Stimulated activated CD8-positive, alpha-beta memory T cell treated with anti-CD3 and anti-CD28 coated beads, Interleukin-4, amount 100 ng/mL, for 1 hour (primary cell): ENCODE measurements at places on chromosomes 6 and 20.

DNA sequence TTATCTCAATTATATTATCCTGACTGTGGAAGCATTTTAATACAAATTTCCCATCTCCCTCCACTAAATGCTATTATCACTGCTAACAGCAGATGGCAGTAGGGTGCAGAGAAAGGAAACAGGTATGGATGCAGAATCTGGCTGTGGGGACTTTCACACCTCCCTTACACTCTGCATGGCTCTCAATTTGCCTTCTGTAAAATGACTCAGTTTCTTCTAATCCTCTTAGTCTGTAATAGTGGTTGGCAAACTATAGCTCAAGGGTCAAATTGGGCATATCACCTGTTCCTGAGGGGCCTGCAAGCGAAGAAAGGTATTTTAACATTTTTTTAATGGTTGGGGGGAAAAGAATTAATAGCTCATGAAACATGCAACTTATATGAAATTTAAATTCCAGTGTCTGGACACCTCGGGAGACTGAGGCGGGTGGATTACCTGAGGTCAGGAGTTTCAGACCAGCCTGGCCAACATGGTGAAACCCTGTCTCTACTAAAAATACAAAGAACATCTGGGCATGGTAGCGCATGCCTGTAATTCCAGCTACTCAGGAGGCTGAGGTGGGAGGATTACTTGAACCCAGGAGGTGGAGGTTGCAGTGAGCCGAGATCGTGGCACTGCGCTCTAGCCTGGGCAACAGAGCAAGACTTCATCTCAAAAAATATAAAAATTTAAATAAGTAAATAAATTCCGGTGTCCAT lies 83.5 kb downstream of the ZMYND8 start:
- DNase-seq = peak; percentile 7

DNA sequence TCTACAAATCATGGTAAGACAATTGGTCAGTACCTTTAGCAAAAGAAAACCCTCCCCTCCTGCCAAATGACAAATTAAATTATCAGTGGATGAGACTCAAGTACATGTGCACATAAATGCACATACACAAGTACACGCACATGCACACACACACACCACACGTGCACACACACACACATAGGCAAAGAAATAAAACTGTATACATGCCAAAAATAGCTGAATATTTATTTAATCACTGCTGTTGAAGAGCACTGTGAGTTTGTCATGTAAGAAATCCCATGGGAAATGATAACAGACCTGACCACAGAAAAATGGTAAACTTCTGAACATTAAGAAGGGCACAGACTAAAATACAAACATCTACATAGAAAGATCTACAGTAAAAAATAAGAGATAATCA lies 46.6 kb upstream of the TNFAIP3 start:
- no peak for DNase-seq

DNA sequence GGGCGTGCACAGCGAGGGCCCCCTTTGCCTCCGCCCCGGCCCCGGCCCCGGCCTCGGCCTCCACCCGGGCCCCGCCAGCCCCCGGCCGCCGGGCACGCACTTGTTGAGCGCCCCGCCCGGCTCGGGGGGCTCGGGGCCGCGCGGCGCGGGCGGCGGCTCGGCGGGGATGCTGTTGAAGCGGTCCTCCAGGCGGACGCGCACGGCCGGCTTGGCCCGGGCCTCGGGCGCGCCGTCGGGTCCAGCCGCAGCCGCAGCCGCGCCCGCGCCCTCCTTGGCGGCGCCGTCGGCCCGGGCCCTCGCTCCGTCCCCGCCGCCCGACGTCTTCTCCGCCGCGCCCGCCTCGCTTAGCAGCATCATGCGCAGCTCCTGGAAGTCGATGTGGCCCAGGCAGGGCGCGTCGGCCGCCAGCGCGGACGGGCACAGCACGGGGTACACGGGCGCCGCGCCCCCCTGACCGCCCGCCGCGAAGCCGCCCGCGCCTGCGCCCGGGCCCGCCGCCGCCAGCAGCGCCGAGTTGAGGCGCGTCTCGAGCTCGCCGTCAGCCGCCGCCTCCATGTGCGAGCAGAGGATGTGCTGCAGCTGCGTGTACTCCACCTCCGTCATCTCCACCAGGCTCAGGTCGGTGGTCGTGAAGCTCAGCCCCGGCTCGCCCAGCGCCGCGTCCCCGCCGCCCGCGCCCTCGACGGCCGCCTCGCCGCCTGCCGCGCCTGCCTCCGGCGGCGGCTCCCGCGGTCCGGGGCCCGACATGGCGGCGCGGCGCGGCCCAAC lies 514 bp downstream of the TCFL5 start:
- no peak for DNase-seq

DNA sequence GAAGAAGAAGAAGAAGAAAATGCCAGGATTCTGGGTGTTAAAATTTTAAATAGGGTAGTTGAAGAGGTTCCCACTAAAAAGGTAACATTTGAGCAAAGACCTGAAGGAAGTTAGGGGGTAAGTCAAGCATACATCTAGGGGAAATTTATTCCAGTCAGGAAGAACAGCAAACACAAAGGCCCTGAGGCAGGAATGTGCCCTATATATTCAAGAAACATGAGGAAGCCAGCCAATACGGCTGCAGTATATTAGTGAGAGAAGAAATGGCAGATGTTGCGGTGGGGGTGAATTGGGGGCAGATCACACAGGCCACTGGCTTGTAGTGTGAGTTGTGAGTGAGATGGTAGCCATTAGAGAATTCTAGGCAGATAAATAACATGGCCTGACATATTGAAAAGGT lies 6.0 kb downstream of the ZNF76 start:
- no peak for DNase-seq

DNA sequence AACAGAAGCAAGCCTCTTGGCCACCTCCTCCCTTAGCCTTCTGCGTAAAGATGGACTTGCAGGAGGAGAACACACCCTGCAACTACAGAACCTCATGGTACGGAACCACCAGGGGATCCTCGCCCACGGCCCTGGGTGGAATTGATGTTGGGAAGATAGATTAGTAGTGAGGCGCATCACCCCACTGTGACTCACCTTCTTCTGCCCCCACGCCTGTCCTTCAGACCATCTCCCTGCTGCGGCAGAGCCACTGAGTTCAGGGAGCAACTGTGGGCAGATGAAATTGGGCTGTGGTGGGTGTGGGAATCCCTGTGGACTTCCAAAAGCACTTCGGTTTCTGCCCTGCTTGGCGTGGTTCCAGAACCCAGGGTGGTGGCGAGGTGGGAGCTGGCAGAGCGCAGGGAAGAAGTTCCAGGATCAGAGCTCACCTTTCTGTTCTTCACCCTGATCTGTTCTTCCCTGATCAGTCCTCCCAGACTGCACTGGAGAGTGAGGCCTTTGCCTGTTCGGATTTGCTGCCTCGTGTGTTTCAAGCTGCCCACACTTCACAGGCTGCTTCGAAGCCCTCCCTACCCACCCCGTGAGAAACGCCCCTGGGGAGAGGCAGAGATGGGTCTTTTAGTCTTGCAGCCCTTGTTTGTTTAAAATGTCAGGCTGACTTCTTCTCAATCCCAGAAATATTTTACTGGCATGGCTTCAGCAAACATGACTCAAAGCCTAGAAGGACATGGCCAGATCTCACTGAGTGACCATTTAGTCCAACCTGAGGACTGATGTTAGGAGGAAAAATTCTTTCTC lies 92.8 kb upstream of the MLN start:
- DNase-seq = no peak

- DNase-seq = no peak
Observed at GRCh38 chr20:45456632-45457031, 12.9 kb upstream of the WFDC2 start.

DNA sequence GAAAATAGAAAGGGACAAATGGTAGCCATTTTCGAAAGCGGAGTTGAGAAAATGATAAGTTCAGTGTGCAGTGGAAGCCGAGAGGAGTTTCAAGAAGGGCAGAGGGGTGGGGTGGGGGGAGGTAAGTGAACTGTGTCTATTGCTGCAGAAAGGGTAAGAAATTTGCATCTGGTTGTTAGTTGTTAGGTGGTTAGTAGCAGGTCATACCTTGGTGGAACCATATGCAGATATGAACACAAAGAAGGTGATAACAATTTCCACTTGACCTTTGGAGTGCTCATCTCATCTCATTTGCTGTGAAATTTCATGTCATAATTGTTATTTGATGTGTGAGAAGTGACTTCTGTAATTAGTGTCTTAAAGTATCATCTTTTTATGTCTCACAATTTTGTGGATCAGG lies 288.2 kb downstream of the QKI start:
- no peak for DNase-seq

- no peak for DNase-seq
Observed at GRCh38 chr6:38503032-38503773, 136.5 kb downstream of the BTBD9 start.

- DNase-seq = no peak
Observed at GRCh38 chr20:14497004-14497403, 159.6 kb upstream of the FLRT3 start.

GRCh38 chr6:106056746-106057390 lies 29.3 kb upstream of the PRDM1 start:
- no peak for DNase-seq

GRCh38 chr6:45000833-45001232 lies 327.3 kb upstream of the RUNX2 start:
- DNase-seq = no peak

DNA sequence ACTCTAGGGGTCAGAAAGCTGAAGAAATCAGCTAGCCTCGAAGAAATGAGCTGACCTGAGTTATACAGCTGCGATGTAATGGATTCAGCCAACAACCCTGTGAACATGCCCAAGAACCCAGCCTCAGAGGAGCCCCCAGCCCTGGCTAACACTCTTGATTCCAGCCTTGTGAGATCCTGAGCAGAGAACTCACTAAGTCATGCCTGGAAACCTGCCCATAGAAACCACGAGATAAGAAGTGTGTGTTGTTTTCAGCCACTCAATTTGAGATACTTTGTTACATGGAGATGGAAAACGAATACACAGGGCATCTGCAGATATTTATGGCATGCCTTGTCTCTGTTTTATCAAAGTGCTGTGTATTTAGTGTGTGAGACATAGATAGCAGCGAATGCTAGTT lies 265.2 kb downstream of the QKI start:
- no peak for DNase-seq

DNA sequence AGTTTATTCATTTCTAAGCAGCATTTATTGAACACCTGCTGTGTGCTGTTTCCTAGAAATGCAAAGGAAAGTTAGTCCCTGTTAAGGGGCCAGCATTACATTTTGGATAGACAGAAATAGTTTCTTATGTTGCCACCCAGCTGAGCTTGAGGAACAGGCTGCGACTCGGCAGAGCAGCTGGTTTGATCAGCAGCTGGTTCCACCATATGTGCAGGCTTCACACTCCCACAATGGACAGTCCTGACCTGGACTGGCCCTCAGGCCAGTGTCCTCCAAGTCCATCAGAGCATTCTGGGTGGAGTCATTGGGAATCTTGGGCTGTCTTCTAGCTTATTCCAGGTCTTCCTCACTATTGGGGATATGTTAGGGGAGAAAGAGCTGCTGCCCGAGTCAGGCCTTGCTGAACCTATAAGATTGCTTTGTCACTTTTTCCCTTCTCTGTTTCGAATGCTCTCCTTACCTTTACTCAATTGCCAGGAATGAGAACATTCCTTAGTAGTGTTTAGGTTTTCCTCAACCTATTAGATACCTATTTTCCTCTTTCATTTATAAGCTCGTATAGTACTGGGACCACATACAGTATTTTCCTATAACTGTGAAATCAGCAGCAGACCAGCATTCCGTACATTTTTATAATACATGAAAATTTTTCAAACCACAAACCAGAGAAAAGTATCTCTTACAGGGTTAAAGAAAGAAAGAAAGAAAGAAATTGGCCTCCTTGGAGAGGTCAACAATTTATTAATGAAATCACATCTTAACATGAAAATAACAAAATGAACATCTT lies 203.0 kb downstream of the FARS2 start:
- DNase-seq = no peak

DNA sequence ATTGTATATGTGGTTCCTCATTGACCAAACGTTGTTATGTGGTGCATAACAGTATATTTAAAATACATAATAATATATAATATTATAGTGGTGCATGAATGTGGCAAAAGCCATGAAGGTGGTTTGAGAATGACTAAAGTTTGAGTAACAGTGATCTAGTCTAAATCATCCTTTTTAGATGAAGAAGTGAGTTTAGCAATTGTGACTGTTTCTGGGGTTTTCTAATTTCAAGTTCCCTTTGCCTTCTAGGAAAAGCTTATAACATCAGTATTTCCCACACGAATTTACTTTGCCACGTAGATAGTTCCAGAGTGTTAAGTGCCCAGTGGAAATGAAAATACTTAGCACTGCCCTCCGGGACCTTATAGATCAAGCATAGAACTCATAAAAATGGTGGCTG lies 40.9 kb downstream of the ARFGEF2 start:
- DNase-seq = no peak

DNA sequence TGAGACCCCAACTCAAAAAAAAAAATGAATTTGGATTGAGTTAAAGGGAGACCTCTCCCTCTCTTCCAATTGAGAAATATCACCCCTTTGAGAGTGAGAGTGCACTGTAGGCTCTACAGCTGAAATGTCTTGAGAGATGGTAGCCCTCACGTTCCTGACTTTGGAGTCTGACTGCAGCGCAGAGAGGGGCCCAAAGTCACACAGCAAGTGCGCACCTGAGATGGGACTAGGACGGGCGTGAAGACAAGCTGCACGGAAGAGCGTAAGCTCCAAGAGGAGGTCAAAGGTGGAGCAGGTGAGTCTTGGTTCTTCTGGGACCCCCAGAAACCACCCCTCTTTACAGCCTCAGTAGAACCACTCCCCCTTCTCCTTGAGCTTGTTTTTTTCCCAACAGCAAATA lies 643 bp downstream of the SLA2 start:
- DNase-seq = no peak

DNA sequence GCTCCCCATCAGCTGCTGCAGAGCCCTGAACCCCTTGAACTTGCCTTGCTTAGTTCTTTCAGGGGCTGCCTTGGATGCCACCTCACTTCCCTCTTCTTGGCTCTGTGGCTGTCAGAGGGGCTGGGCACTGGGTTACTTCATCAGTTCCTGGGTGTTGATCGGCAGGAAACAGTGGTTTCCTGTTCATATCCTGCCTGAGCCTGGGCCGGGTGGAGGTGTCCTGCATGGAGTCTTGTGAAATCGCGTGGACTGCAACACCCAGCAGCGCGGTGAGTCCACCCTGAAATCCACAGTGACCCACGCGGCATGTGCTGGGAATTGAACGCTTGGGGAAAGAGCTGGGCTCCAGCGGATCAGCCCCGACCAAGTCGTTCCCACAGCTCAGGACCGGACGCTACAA lies 97.5 kb downstream of the CDH26 start:
- DNase-seq = peak; percentile 19

- no peak for DNase-seq
Observed at GRCh38 chr6:5896476-5897200, 110.1 kb downstream of the NRN1 start.

DNA sequence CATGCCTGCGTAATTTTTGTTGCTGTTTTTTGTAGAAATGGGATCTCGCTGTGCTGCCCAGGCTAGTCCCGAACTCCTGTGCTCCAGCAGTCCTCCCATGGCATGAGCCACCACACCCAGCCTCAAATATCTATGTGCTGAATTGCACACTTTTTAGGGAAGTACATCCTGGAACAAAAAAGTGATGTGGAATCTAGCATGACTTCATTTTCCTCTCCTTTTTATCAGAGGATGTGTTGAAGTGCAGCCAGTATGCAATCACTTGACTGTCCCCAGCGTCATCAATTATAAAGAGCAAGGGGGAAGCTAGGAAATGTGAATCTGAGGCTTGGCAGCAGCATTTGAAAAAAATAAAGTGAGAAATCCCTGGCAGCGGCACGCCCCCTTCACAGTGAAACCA lies 6.4 kb upstream of the EXOC2 start:
- DNase-seq = no peak

GRCh38 chr6:89843070-89843469 lies 13.4 kb downstream of the CASP8AP2 start:
- no peak for DNase-seq
